Frontal cortex (tissue), 4 donors: ENCODE measurements at places on chromosomes 2 and 18. TPM values are rescaled to one million over a fixed set of nuclear protein-coding genes. Genes with fewer than 3 reads are reported as not detected.
A peak's percentile ranks its signal among the peaks of the same experiment; 100 is the strongest.

The FAM228A gene
- 3.3 TPM for total RNA-seq

The MCFD2 gene
- 42.4 TPM for total RNA-seq

The SPC25 gene
- total RNA-seq: 5.3 TPM

DNA sequence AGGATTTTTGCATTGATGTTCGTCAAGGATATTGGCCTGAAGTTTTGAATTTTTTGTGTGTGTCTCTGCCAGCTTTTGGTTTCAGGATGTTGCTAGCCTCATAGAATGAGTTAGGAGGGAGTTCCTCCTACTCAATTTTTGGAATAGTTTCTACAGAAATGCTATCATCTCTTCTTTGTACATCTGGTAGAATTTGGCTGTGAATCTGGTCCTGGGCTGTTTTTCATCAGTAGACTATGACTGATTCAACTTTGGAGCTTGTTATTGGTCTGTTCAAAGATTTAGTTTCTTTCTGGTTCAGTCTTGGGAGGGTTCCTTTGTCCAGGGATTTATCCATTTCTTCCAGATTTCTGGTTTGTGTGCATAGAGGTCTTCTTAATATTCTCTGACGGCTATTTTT lies 166.7 kb downstream of the ST6GAL2 start:
- no peak for DNase-seq

GRCh38 chr2:71313016-71313766 lies 18.4 kb upstream of the ZNF638 start:
- no peak for DNase-seq

DNA sequence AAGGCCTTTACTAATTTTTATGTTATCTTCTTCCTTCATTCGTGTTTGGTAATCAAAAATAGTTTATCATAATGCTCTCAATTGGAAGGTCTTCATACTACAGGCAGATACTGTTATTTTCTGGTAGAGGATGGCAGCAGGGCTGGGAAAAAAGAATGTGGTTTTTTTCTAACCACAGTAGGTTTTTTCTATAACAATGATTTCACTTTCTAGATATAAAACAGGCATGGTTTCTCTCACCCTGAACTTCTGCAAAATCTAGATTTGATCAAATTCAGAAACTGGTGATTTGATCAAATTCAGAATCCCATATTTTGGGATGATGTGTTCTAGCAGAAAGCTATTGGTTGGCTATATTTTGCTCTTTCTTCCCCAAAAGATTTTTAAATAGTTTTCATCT lies 27.6 kb downstream of the BCL11A start:
- no peak for DNase-seq

DNA sequence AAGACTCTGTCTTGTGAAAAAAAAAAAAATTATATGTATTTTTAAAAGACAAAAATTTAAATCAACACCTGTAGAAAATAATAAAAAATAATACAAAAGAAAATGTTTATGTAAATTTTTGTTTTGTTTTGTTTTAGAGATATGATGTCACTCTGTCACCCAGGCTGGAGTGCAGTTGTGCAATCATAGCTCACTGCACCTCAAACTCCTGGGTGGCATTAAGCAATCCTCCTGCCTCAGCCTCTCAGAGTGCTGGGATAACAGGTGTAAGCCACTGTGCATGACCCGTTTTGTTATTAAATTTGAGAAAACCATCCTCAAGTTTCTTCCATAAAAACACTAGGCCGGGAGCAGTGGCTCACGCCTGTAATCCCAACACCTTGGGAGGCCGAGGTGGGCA lies 56.2 kb upstream of the B3GNT7 start:
- DNase-seq: no peak

- DNase-seq: no peak
These were observed 37.8 kb upstream of the KCNF1 start for GRCh38 chr2:10873790-10874437.

- no peak for DNase-seq
These were observed 83.9 kb downstream of the PDK1 start for GRCh38 chr2:172639823-172640222.

DNA sequence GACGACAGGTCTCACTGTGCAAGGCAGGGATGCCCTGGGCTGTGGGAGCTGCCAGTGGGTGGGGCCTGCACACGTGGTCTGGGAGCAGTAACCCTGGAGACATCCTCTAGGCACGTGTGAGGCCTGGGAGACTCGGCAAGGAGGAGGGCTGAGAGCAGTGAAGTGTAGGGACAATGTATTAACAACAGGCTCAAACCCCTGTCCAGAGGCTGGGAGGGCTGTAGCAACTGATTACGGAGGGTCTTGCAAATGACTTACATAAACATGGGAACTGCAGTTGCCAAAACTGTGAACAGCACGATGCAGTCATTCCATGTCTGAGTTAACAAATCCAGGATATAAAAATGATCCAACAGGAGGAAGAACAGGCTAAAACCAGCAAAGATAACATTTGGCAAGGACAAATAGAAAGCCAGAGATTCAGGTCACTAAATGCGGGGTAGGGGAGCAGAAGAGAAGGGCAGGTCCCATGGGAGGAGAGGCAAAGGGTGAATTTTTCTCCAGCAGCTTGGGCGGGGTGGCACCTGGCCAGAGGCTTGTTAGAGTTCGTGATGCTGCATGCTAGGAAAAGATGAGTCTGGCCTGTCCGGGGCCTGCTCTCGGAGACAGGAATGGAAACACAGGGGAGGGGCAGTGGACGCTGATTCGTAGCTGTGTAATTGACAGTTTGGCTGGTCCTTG lies 44.9 kb downstream of the CYP27C1 start:
- DNase-seq: peak; percentile 48

- no peak for DNase-seq
These were observed 184.2 kb upstream of the NXPH2 start for GRCh38 chr2:138964418-138964817.

GRCh38 chr2:59239146-59239545 lies 998.0 kb upstream of the FANCL start:
- no peak for DNase-seq

DNA sequence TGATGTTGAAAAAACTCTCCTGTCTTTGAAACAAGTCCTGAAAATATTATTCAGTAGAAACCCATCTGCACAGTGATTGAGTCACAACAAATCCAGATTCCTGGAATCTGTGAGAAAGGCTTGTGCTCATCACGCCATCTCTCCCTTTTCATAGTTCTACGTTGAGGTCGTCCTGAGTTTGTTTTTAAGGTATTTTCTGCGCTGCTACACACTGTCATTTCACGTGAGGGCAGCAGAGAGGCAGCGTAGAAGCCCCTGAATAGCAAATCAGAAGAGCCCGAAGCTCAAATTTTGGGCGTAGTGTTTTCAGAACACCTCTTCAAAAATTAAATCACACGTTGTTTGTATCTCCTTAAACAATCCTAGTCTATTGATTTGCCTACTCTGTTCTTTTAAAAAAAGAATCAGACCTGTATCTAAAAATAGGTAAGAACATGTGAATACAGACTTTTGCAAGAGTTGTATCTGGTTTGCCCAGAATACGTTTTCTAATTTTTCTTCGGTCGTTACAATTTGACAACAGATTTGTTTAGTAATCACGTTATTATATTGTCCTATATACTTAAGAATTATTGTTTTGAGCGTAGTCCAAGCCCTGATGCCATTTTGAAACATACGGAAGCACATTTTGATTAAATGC lies 61.6 kb upstream of the SLC38A11 start:
- no peak for DNase-seq

GRCh38 chr2:84486441-84487115 lies 27.5 kb upstream of the SUCLG1 start:
- no peak for DNase-seq

DNA sequence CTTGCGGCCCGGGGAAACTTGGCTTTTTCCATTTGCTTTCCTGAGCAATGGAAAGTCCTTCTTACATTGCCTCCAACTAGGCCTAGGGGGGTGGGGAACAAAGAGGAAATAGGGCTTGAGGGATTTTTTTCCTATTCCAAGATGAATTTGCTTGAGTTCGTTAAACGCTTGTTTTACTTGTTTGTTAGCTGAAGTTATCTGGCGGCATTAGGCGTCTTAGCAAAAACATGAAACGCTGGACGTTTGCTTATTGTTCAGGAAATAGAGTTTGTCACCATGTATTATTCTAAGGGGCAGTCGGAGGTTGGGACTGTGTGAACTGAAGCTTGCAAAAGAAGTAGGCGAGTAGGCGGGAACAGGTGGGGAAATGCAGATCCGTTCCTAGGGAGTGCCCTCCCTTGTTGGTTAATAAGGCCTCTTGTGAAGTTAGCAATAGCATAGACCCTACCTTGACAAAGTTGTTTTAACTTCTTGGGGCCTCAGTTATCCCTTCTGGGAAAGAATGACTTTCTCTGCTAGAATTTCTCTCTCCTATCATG lies 1.9 kb downstream of the CABLES1 start:
- no peak for DNase-seq

- no peak for DNase-seq
These were observed 11.5 kb upstream of the SLC11A1 start for GRCh38 chr2:218370410-218371063.

GRCh38 chr2:7930800-7931635 lies 750.8 kb upstream of the ID2 start:
- no peak for DNase-seq
